ENCODE measurements at places on chromosomes 7 and 10. TPM values are rescaled to one million over a fixed set of nuclear protein-coding genes. Genes with fewer than 3 reads are reported as not detected.

The CFAP46 gene
- total RNA-seq = not detected

The ASZ1 gene
- total RNA-seq = not detected

The LRRD1 gene
- total RNA-seq = not detected

GRCh38 chr10:125448596-125448995 lies 234.4 kb downstream of the TEX36 start:
- no peak for DNase-seq
- H3K27me3 ChIP-seq = no peaks in the 10 kb centered on the region
- H3K36me3 ChIP-seq = no peaks in the 10 kb centered on the region
- no peaks in the 10 kb centered on the region for H3K4me1 ChIP-seq
- peak overlapping the region; percentile 61 for H3K27ac ChIP-seq

DNA sequence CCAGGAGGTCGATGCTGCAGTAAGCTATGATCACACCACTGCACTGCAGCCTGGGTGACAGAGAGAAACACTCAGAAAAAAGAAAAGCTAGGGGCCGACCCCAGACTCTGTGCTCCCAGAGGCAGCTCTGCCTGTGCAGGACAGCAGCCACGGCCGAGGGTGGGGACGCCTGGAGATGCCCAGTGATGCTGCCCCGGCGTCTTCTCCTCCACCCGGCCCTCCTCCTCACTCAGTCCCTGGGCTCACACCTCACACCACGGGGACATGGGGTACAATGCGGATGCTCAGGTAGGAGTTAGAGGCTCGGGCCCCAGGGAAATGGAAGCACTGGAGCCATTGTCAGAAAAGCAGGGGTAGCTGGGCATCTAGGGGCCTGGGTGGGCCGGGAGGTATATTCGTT lies 46.3 kb upstream of the ELFN1 start:
- DNase-seq = no peak
- no peaks in the 10 kb centered on the region for H3K4me1 ChIP-seq
- no peaks in the 10 kb centered on the region for H3K27me3 ChIP-seq
- H3K27ac ChIP-seq = no peak overlapping the region
- H3K36me3 ChIP-seq = no peaks in the 10 kb centered on the region

- no peaks in the 10 kb centered on the region for H3K4me1 ChIP-seq
- no peak overlapping the region for H3K27ac ChIP-seq
- H3K4me3 ChIP-seq = no peak overlapping the region
- DNase-seq = no peak
- H3K36me3 ChIP-seq = no peaks in the 10 kb centered on the region
Observed at GRCh38 chr10:78703593-78703992, 365.2 kb upstream of the ZMIZ1 start.

- H3K27ac ChIP-seq = no peak overlapping the region
- H3K4me1 ChIP-seq = no peaks in the 10 kb centered on the region
- no peak for DNase-seq
- no peaks in the 10 kb centered on the region for H3K36me3 ChIP-seq
- no peak overlapping the region for H3K4me3 ChIP-seq
Observed at GRCh38 chr10:131859341-131860020, 41.3 kb upstream of the PPP2R2D start.

DNA sequence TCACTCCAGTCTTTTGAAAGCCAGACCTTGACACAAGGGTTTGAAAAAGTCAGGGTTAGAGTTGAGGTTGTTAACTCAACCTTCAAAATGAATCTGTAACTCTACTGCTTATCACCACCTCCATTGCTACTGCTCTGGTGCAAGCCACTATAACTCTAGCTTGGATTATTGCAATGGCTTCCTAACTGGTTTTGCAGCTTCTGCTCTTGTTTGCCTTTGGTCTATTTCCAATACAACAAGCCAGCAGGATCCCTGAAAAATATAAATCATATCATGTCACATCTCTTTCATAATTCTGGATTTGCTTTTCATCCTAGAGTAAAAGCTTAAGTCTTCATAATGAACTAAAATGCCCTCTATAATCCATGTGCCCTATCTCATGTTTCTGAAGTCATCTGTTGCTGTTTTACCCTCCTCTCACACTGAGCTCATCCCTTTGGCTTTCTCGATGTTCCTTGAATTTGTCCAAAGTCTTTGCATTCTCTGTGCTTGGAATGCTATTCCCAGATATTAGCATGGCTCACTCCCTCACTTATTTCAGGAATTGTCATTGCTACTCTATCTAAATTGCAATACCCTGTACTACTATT lies 10.9 kb downstream of the TAS2R60 start:
- no peak for DNase-seq
- no peaks in the 10 kb centered on the region for H3K4me1 ChIP-seq
- no peak overlapping the region for H3K27ac ChIP-seq
- H3K36me3 ChIP-seq = no peaks in the 10 kb centered on the region
- peaks cover 8% of the 10 kb centered on the region for H3K27me3 ChIP-seq

DNA sequence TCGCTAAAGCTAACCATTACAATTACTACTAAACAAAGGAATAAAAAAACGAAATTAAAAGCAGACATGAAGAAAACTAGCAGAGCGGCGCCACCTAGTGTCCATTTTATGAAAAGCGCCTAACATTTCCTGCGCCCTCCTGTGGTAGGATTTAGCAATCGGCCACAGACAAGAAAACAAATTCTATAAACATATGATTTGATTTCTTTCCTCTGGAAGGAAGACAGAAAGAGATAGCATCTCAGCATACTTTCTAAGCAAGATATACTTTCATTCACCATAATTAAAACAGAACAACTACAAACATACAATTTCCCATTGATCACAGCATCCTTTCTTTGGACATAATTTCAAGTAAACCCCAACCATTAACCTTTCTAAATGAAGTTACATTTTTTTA lies 337.7 kb upstream of the NPVF start:
- DNase-seq = peak; percentile 44
- H3K4me1 ChIP-seq = peaks cover 11% of the 10 kb centered on the region
- no peak overlapping the region for H3K4me3 ChIP-seq

DNA sequence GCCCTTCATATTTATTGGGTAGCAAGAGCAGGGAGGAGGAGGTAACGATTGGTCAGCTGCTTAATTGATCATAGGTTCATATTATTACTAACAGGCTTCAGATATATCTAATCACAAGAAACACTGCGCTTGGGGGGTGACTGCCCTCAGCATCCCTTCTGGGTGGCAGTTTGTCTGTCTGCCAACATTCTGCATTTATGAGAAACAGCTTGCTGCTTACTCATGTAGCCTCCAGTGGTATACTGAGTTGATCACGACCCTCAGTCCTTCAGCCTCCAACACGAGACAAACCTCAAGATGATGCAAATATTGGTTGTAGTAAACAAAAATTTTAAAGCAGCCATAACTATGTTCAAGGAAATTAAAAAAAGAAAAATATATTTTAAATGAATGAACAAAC lies 657.8 kb upstream of the PHF14 start:
- no peaks in the 10 kb centered on the region for H3K36me3 ChIP-seq
- no peaks in the 10 kb centered on the region for H3K4me1 ChIP-seq
- H3K4me3 ChIP-seq = no peak overlapping the region
- H3K27me3 ChIP-seq = no peaks in the 10 kb centered on the region
- no peak overlapping the region for H3K27ac ChIP-seq

DNA sequence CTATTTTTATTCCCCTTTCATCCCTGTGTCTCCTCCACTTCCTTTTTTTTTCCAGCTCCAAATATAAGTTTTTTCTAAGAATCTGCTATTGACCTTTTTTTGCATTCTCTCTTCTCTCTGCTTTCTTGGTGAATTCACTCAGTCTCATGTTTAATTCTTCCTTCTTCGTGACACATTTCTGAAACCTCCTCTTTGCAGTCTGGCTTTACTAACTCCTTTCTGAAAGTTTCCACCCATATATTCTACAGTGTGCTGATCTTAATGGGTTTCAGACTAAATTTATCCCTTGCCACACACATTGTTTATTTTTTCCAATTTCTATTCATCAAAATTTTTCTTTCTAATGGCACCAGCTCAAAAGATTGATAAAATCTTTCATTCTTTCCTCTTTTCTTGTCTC lies 47.8 kb upstream of the CALD1 start:
- peak overlapping the region; percentile 84 for H3K27ac ChIP-seq
- no peaks in the 10 kb centered on the region for H3K36me3 ChIP-seq
- H3K4me3 ChIP-seq = peak overlapping the region; percentile 4
- no peak for DNase-seq

GRCh38 chr10:72470666-72471065 lies 115.9 kb upstream of the DNAJB12 start:
- no peak overlapping the region for H3K27ac ChIP-seq
- no peak overlapping the region for H3K4me3 ChIP-seq
- no peaks in the 10 kb centered on the region for H3K4me1 ChIP-seq
- H3K27me3 ChIP-seq = no peaks in the 10 kb centered on the region

All from activated T-helper 1 cell treated with anti-CD3 and anti-CD28 coated beads, Interleukin-12 subunit alpha, Interleukin-12 subunit beta, Interleukin-2, Interleukin-4 antibody, amounts not matched to agents 30 ng/mL and 10 ng/mL and 1 ng/mL, durations not matched to agents 14 hours and 24 hours and 36 hours (primary cell).